Left cardiac atrium (tissue), 4 donors: ENCODE measurements at places on chromosomes 6 and 20. TPM values are rescaled to one million over a fixed set of nuclear protein-coding genes. Genes with fewer than 3 reads are reported as not detected.

UNC5CL gene
- 0.86 TPM for total RNA-seq

PPDPF gene
- 215 TPM for total RNA-seq

SLC35D3 gene
- not detected for total RNA-seq

SGK2 gene
- 10.9 TPM for total RNA-seq

OR2B6 gene
- not detected for total RNA-seq

SUMO4 gene
- total RNA-seq: 0.63 TPM

TMEM74B gene
- total RNA-seq: 6.5 TPM

ZBTB46 gene
- 17.0 TPM for total RNA-seq

VWA7 gene
- 4.8 TPM for total RNA-seq

PPARD gene
- 14.1 TPM for total RNA-seq

COL19A1 gene
- total RNA-seq: 2.5 TPM

SLC26A8 gene
- total RNA-seq: 0.06 TPM

PAK5 gene
- not detected for total RNA-seq

ZNF292 gene
- total RNA-seq: 39.1 TPM
